ENCODE measurements at places on chromosomes 12 and 14.

DNA sequence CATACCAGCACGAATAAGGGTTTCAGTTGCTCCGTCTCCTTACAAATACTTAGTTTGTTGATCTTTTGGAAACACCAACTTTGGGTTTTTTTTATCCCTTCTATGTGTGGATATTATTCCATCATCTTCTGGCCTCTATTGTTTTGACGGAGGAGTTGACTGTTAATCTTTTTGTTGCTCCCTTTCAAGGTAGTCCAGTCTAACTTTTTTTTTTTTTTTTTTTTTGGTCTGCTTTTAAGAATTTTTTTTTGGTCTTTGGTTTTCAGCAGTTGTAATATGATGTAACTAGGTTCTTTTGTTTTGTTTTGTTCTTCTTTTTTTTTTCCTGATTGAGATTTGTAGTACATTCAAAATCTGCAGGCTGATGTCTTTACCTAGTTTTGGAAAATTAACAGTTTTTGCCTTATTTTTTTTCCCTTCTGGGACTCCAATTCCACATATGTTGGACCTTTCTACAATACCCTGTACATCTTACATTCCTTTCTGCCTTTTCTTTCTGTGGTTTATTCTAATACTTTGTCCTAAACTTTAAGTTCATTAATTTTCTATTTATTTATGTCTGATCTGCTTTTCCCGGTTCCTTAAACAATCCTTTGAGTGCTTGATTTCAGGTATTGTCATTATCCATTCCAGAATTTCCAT is 54.9 kb downstream of the DNAH10 start:
- H3K27ac ChIP-seq: no peak overlapping the region
- no peaks in the 10 kb centered on the region for H3K36me3 ChIP-seq
- H3K4me1 ChIP-seq: no peaks in the 10 kb centered on the region
- no peak overlapping the region for H3K4me3 ChIP-seq

DNA sequence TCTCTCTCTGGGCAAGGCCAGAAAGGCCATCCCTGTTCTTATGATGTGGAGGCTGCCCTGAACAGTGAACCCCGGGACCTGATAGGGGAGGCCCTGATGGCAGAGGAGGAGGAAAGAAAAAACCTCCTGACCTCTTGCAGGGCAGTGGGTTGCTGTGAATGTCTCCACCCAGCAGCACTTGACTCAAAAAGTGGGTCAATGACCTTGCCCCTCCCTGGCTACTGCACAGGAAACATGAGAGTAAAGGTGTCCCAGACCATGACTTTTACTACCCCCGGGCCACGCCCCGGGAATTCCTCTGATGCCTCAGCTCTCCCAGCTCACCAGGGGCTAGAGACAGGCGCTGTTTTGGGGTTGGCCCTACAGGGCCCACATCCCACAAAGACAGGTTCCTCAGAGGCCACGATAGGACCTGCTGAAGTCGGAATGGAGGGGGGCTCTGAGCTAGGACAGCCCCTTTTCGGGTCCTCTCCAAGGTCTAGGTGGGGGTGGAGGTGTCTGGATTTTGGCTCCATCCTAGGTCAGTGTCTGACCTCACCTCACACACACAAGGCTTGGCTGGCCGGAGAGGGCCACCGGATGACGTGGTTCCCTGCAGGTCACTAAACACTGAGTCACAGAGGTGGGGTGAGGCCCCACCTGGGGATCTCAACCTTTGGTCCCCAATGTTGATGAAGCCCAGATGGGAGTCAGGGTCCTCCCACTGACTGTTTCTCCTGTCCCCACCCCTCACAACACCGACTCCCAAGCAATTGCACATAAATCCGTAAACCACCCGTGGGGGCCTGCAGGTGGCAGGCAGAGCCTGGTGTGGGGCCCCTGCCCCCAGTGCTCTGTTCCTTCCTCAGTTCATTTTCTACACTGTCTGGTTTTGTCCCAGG is 1.6 kb downstream of the RHOF start:
- DNase-seq: no peak
- no peak overlapping the region for H3K4me3 ChIP-seq
- H3K4me1 ChIP-seq: peaks cover 17% of the 10 kb centered on the region
- no peak overlapping the region for H3K27ac ChIP-seq
- H3K36me3 ChIP-seq: peaks cover 15% of the 10 kb centered on the region

DNA sequence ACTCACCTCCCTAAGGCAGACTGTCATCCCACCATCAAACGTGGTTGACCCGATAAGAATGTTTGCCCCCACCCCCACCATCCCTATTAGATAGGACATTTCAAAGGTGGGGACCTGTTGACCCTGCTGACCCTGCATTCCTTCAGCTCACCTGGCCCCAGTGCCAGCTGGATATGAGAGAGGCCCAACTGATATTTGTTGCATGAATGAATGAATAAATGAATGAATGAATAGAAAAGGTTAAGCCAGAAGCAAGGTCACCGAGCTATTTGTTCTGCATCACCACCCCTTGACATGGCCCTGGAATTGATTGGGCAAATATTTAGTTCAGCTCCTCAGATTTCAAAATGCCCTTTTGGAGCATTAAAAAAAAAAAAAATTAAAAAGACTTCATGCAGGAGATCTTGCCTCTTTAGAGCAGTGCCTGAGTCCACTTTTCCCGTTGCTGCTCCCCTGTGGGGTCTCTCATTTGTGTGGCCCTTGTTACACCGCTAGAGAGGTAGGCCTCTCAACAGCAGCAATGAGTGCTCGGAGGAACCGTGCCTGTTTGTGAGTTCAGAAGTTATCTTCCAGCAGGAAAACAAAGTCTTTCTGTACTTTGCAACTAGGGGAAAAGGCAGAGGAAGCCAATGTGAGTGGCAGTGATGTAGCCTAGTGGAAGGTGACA is 8.5 kb upstream of the SERPINA5 start:
- no peaks in the 10 kb centered on the region for H3K36me3 ChIP-seq
- no peak overlapping the region for H3K4me3 ChIP-seq
- no peak for DNase-seq
- H3K27ac ChIP-seq: no peak overlapping the region
- H3K27me3 ChIP-seq: no peaks in the 10 kb centered on the region

- peak overlapping the region; percentile 61 for H3K27ac ChIP-seq
- peaks cover 97% of the 10 kb centered on the region for H3K36me3 ChIP-seq
- DNase-seq: no peak
- no peak overlapping the region for H3K4me3 ChIP-seq
- peaks cover 41% of the 10 kb centered on the region for H3K4me1 ChIP-seq
These were observed 13.0 kb upstream of the PNMA1 start for GRCh38 chr14:73727166-73727565.

- peaks cover 10% of the 10 kb centered on the region for H3K36me3 ChIP-seq
- H3K27ac ChIP-seq: peak overlapping the region; percentile 6
- no peaks in the 10 kb centered on the region for H3K27me3 ChIP-seq
- H3K4me1 ChIP-seq: peaks cover 7% of the 10 kb centered on the region
- no peak for DNase-seq
These were observed 3.5 kb upstream of the RAN start for GRCh38 chr12:130868412-130868811.

- peaks cover 38% of the 10 kb centered on the region for H3K27me3 ChIP-seq
- no peaks in the 10 kb centered on the region for H3K36me3 ChIP-seq
- no peak overlapping the region for H3K4me3 ChIP-seq
- no peaks in the 10 kb centered on the region for H3K4me1 ChIP-seq
These were observed 25.0 kb downstream of the SYNDIG1L start for GRCh38 chr14:74400919-74401503.

GRCh38 chr12:84492351-84492883 is 420.2 kb downstream of the SLC6A15 start:
- H3K4me1 ChIP-seq: no peaks in the 10 kb centered on the region

- no peak overlapping the region for H3K27ac ChIP-seq
- no peaks in the 10 kb centered on the region for H3K27me3 ChIP-seq
- no peak overlapping the region for H3K4me3 ChIP-seq
- H3K4me1 ChIP-seq: no peaks in the 10 kb centered on the region
- no peaks in the 10 kb centered on the region for H3K36me3 ChIP-seq
- DNase-seq: no peak
These were observed 38.3 kb downstream of the GALNT4 start for GRCh38 chr12:89486264-89486663.

GRCh38 chr14:76719666-76720065 is 41.6 kb upstream of the VASH1 start:
- no peak for DNase-seq
- no peak overlapping the region for H3K27ac ChIP-seq
- no peaks in the 10 kb centered on the region for H3K27me3 ChIP-seq
- peaks cover 5% of the 10 kb centered on the region for H3K4me1 ChIP-seq

- H3K4me1 ChIP-seq: no peaks in the 10 kb centered on the region
- H3K27me3 ChIP-seq: no peaks in the 10 kb centered on the region
- no peak overlapping the region for H3K4me3 ChIP-seq
- H3K36me3 ChIP-seq: no peaks in the 10 kb centered on the region
- H3K27ac ChIP-seq: no peak overlapping the region
These were observed 235.0 kb downstream of the ATP23 start for GRCh38 chr12:58176296-58176869.

GRCh38 chr12:109588461-109589239 is 15.1 kb downstream of the MVK start:
- no peak for DNase-seq
- no peak overlapping the region for H3K27ac ChIP-seq
- H3K27me3 ChIP-seq: no peaks in the 10 kb centered on the region
- no peaks in the 10 kb centered on the region for H3K4me1 ChIP-seq
- H3K4me3 ChIP-seq: no peak overlapping the region
- H3K36me3 ChIP-seq: peaks cover 76% of the 10 kb centered on the region

GRCh38 chr12:76277480-76277879 is 70.7 kb downstream of the BBS10 start:
- no peak overlapping the region for H3K27ac ChIP-seq
- H3K4me1 ChIP-seq: no peaks in the 10 kb centered on the region

DNA sequence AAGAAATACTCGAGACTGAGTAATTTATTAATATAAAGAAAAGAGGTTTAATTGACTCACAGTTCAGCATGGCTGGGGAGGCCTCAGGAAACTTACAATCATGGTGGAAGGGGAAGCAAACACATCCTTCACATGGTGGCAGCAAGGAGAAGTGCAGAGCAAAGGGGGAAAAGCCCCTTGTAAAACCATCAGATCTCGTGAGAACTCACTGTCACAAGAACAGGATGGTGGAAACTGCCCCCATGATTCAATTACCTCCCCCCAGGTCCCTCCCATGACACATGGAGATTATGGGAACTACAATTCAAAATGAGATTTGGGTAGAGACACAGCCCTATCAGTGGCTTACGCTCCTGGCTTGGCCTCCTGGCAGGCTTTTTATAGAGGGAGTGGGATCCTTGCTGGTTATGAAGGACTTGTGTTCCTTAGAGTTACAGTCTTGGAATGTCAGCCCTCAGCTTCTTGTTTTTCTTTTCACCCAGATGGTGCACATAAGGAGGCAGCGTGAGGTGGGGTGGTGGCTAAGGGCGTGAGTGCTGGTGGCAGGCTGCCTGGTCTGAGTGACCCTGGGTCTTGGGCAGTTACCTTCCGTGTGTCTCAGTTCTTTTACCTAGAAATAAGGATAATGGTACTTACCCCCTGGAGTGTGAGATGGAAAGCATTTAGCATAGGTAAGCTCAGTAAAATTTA is 25.7 kb downstream of the TRAF3 start:
- H3K36me3 ChIP-seq: no peaks in the 10 kb centered on the region
- peaks cover 7% of the 10 kb centered on the region for H3K4me1 ChIP-seq
- H3K27ac ChIP-seq: no peak overlapping the region
- H3K27me3 ChIP-seq: no peaks in the 10 kb centered on the region

DNA sequence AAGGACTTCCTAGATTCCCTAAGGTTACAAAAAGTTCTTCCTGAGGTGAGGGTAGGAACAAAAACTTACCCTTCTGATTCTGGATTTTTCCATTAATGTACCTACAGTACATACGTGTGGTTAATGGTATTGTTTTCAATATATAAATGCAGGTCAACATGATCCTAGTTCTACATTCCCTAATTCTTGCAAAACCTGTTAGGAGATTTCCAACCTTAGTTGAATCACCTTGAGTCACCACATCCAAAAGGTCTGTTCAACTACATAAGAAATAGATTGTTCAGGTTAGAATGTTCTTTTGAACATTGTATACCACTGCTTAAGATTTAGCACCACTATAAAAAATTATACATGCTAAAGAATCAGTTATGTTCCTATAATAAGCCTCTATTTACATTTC is 118.9 kb downstream of the GARIN6 start:
- H3K4me1 ChIP-seq: no peaks in the 10 kb centered on the region
- no peaks in the 10 kb centered on the region for H3K36me3 ChIP-seq
- no peak overlapping the region for H3K4me3 ChIP-seq
- H3K27ac ChIP-seq: no peak overlapping the region

GRCh38 chr12:48690990-48691389 is 9.0 kb upstream of the KANSL2 start:
- H3K36me3 ChIP-seq: peaks cover 83% of the 10 kb centered on the region
- DNase-seq: no peak
- H3K27me3 ChIP-seq: no peaks in the 10 kb centered on the region
- H3K4me1 ChIP-seq: peaks cover 25% of the 10 kb centered on the region
- H3K27ac ChIP-seq: no peak overlapping the region
- no peak overlapping the region for H3K4me3 ChIP-seq

DNA sequence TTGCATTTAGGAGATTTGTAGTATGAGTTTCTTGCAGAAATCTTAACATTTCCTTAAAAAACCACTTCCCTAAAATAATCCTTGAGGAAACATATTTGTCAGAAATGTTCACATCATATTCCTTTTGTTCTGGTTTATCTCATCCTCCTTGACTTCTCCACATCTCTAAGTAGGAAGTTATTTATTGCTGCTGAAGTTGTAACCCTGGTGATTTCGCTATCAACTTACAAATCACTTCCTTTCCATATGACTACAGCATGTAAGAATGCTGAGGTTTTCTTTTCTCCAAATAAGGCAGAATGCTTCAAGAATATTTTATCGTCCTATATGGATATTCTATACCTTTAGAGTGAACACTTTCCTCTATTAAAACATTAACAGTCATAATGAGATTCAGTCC is 751.7 kb downstream of the NRXN3 start:
- DNase-seq: no peak
- no peaks in the 10 kb centered on the region for H3K36me3 ChIP-seq
- no peak overlapping the region for H3K27ac ChIP-seq
- no peak overlapping the region for H3K4me3 ChIP-seq
- H3K4me1 ChIP-seq: no peaks in the 10 kb centered on the region

DNA sequence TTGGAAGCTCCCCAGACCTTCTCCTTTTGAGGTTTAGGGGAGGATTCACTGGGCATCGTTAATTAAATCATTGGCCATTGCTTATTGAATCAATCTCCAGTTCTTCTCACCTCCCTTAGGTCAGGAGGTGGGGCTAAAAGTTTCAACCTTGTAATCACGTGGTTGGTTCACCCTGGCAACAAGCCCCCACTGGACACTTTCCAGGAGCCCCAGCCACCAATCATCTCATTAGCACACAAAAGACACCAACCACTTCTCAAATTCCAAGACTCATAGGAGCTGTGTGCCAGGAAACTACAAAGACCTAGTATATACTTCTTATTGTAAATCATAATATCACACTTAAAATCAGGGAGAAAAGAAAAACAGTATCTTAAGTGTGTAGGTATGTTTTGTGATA is 94.6 kb upstream of the PLEKHA5 start:
- H3K27me3 ChIP-seq: no peaks in the 10 kb centered on the region
- H3K27ac ChIP-seq: no peak overlapping the region
- H3K4me1 ChIP-seq: no peaks in the 10 kb centered on the region
- H3K36me3 ChIP-seq: no peaks in the 10 kb centered on the region
- no peak overlapping the region for H3K4me3 ChIP-seq

DNA sequence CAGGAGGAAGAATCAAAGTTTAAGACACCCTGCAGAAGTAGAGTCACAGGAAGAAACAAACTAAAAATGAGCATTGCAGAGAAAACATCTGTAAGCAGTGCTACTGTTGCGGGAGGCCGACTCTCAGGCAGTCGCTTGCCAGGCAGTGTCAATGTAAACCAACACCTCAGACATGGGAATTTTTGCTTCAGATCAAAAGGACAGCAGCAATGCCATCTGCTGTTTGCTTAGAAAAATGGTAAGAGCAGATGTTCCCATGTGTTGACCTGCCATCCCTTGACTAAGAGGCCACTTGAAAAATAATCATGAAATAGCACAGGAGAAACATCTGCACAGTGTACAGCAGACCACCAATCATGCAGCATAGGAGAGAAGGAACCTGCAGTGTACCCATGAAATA is 196.6 kb downstream of the SLC25A21 start:
- peak overlapping the region; percentile 88 for H3K27ac ChIP-seq
- no peaks in the 10 kb centered on the region for H3K36me3 ChIP-seq
- H3K4me3 ChIP-seq: no peak overlapping the region
